Endodermal cell (in vitro differentiated cells): ENCODE measurements at places on chromosomes 4 and X. TPM values are rescaled to one million over a fixed set of nuclear protein-coding genes. Genes with fewer than 3 reads are reported as not detected.

The RNF175 gene
- total RNA-seq, result 1.4 to 4.2 TPM (median 3.5 TPM) in 3 replicates

The CDX4 gene
- not detected in 3 replicates for total RNA-seq

The RPA4 gene
- total RNA-seq, result 1.6 and 1.8 TPM in 2 replicates

GRCh38 chr4:150986085-150986484 lies 29.0 kb downstream of the LRBA start:
- no peak overlapping the region for H3K4me3 ChIP-seq
- no peak overlapping the region for H3K27ac ChIP-seq
- no peak for DNase-seq
- H3K4me1 ChIP-seq, result no peaks in the 10 kb centered on the region
- peaks cover 10% of the 10 kb centered on the region for H3K36me3 ChIP-seq
- no peaks in the 10 kb centered on the region for H3K27me3 ChIP-seq

GRCh38 chrX:107753187-107753586 lies 22.4 kb downstream of the TSC22D3 start:
- H3K27me3 ChIP-seq, result peaks cover 95% of the 10 kb centered on the region
- no peaks in the 10 kb centered on the region for H3K36me3 ChIP-seq
- H3K27ac ChIP-seq, result no peak overlapping the region

- DNase-seq, result no peak
- no peaks in the 10 kb centered on the region for H3K27me3 ChIP-seq
- no peaks in the 10 kb centered on the region for H3K4me1 ChIP-seq
- no peak overlapping the region for H3K27ac ChIP-seq
- H3K36me3 ChIP-seq, result peaks cover 18% of the 10 kb centered on the region
- H3K4me3 ChIP-seq, result no peak overlapping the region
These were observed 14.6 kb downstream of the PHF8 start for GRCh38 chrX:54029529-54030143.

- no peaks in the 10 kb centered on the region for H3K27me3 ChIP-seq
- no peaks in the 10 kb centered on the region for H3K4me1 ChIP-seq
- no peaks in the 10 kb centered on the region for H3K36me3 ChIP-seq
- no peak overlapping the region for H3K27ac ChIP-seq
These were observed 6.5 kb downstream of the SPP1 start for GRCh38 chr4:87982036-87982435.

GRCh38 chr4:94934201-94934600 lies 176.4 kb downstream of the BMPR1B start:
- H3K27ac ChIP-seq, result no peak overlapping the region
- no peaks in the 10 kb centered on the region for H3K36me3 ChIP-seq
- no peak overlapping the region for H3K4me3 ChIP-seq
- H3K27me3 ChIP-seq, result no peaks in the 10 kb centered on the region
- peaks cover 13% of the 10 kb centered on the region for H3K4me1 ChIP-seq

- no peaks in the 10 kb centered on the region for H3K27me3 ChIP-seq
- no peak overlapping the region for H3K27ac ChIP-seq
- H3K4me3 ChIP-seq, result no peak overlapping the region
- H3K4me1 ChIP-seq, result no peaks in the 10 kb centered on the region
- H3K36me3 ChIP-seq, result peaks cover 43% of the 10 kb centered on the region
- no peak for DNase-seq
These were observed 31.5 kb upstream of the CPLX1 start for GRCh38 chr4:857461-857860.

DNA sequence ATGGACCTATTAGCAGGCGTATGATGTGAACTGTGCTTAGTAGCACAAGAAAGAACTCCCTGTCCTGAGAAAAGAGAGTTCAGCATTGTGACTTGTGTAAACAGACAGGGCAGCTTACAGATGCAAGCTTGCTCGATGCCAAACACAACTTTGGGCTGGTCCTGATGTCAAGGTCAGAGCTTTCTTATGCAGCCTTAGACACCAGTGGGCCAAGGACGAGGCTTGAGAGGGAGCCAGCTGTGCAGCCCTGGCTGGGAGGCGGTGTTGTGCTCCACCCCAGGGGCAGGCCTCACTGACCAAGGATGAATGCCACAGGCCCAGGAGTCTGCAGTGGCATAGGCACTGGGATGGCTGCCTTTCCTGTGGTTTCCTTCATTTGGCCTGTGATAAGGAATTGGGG lies 35.4 kb downstream of the JADE1 start:
- peak; percentile 25 for DNase-seq
- peaks cover 6% of the 10 kb centered on the region for H3K4me1 ChIP-seq
- H3K27ac ChIP-seq, result no peak overlapping the region

GRCh38 chrX:12977761-12978204 lies 2.9 kb downstream of the TMSB4X start:
- no peaks in the 10 kb centered on the region for H3K4me1 ChIP-seq
- H3K36me3 ChIP-seq, result peaks cover 12% of the 10 kb centered on the region
- no peaks in the 10 kb centered on the region for H3K27me3 ChIP-seq
